ENCODE measurements at places on chromosomes 3 and 15.

- no peak for DNase-seq
These were observed 74.9 kb downstream of the DAPK2 start for GRCh38 chr15:63971427-63971805.

- no peak for DNase-seq
These were observed 92.1 kb downstream of the ASB7 start for GRCh38 chr15:100694381-100695021.

DNA sequence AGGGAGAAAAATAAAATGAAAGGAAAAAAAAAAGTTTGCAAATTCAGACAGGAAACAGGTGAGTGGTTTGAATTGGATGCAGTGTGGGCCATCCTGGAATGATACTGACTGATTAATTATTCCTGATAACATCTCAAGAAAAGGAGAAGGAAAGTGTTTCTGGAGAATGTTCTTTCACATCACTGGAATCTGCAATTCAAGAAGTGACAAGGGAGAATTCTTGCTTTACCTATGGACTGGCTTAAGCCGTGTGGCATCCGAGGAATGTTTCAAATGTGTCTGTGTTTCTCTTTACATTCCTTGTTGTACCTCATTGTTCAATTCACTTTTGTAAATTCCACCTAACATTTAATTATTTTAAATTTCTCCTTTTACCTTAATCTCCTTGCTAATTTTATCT, 465.0 kb downstream of the EPHB1 start:
- no peak for DNase-seq

GRCh38 chr3:194861375-194861774, 175.7 kb downstream of the FAM43A start:
- no peak for DNase-seq

- peak; percentile 8 for DNase-seq
These were observed 74.8 kb downstream of the RPL39L start for GRCh38 chr3:187064210-187065115.

- no peak for DNase-seq
These were observed 1.2 kb downstream of the CHST2 start for GRCh38 chr3:143120716-143121240.

DNA sequence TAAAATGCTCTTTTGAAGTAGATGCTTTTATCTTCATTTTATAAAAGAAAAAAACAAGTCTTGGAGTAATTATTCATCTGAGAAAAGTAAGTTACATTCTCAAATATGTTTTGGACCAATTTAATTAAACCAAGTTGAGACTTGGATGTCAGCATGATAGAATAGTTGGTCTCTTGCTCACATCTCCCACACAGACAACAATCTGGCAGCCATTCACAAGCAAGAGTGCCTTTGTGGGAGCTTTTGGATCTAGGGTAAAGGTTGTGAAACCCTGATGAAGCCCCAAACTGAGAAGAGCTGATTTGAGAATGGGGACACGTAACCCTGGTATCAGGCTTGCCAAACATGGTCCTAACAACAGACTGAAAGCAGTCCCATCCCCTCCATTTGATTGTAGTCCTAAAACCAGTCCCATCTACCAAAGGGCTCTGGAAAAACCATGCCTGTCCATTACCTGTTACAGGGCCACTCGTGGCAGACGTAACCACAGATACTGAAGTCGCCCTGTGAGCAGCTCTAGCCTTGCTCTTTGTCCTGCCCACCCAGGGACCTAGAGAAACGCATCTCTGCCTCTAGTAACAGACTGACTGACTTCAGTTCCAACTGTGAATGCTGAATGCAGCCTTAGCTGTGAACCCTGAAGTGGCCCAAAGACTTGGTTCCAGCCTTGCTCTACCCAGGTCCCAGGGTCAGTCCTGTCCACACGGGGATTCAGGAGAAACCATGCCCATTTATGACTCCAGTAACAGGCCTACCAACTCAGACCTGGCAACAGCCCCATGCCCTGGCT, 145.5 kb upstream of the SYNPR start:
- DNase-seq, result no peak

GRCh38 chr15:40263024-40263754, 19.7 kb downstream of the ANKRD63 start:
- no peak for DNase-seq

- no peak for DNase-seq
These were observed 60.7 kb upstream of the FURIN start for GRCh38 chr15:90807786-90808086.

GRCh38 chr3:150286390-150287147, 121.5 kb upstream of the TSC22D2 start:
- no peak for DNase-seq

GRCh38 chr3:67006460-67006859, 8.4 kb downstream of the KBTBD8 start:
- no peak for DNase-seq

- no peak for DNase-seq
These were observed 45.4 kb upstream of the RAD18 start for GRCh38 chr3:9008550-9009255.

- DNase-seq, result no peak
These were observed 15.4 kb downstream of the DLG1 start for GRCh38 chr3:197283045-197283444.

DNA sequence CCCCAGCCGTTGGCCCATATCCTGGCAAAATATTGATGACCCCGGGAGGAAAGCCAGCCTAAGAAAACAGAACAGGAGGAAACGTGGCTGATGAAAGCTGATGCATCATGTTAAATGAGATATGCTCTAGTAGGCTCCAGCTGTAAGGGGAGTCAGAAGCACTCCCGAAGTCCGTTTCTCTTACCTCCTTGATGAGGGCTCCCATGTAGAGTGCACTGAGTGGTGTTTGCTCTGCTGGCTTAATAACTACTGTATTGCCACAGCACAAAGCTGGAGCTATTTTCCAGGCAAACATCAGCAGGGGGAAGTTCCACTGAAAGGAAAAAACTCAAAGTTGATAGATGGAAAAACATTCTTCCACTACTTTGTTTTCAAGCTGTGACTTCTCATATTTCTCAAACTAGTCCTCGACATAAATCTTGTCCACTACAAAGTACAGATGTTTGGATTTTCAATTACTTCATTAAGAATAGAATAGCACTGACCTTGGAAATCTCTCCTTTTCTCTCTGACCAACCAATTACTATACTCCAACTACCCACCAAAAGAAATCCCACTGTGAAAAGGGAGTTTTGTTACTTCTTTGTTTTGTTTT, 72.7 kb downstream of the ALDH1A2 start:
- no peak for DNase-seq

GRCh38 chr3:14110699-14111098, 14.0 kb downstream of the CHCHD4 start:
- DNase-seq, result no peak

DNA sequence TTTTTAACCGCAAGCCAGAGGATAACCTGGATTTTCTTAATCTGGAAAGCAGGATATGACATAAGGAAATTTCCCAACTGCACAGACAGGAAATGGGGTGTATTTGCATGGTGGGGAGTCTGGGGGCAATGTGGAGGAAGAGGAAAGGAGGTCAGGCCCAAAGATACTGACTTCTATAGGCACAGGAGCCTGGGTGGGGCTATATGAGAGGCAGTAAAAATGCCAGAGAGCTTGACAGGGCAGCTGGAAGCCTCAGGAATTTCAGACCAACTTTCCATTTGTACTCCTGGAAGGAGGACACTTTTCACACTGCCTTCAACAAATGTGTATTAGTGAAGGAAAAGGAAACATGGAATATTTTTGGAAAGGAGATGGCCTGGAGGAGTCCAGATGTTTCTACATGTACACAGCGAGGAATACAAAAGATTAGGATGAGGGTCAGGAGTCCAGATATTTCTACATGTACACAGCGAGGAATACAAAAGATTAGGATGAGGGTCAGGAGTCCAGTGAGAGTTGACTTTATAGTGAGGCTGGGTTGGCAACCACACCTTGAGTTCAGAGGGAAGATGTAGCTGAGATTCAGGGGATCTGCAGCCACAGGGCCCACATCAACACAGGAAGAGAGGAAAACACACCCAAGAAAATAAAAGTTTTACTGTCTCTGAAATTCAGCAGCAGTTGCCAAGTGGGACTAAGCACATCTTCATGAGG, 111.9 kb upstream of the PTPRG start:
- DNase-seq, result no peak

DNA sequence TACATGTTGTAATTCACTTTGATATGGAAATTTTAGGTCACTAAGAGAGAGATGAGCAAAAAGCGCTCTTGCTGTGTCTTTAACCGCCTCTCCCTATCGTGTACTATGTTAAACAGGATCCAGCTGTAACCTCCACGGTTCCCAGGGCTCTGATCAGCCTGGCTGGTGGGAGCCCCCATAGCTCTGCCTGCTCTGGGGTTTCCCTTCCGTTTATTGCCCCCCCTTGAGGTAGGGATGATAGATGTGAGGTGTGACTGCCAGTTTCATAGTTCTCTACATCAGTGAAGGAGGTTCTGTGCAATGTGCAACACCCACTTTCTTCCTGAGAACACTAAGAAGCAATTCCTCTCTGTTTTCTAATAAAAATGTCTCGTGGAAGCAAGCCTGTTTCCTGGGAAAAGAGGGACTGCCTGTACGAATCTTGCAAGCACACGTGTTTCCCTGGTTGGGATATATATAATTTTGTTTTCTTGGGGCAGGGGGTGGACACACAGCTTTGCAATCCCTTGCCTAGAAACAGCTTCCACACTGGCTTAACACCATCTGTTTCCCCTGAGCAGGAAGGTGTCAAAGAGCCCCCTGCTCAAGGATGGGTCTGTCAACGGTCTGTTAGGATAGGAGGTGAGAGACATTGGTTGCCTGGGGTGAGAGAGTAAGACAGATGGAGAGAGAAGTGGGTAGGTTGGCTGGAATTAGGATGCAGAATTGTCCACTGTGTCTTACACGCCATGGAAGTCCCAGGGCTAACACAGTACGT, 23.8 kb downstream of the CORO2B start:
- DNase-seq, result no peak

GRCh38 chr3:61631108-61631769, 69.9 kb downstream of the PTPRG start:
- DNase-seq, result no peak

- DNase-seq, result no peak
These were observed 210.7 kb upstream of the NSMCE3 start for GRCh38 chr15:29480278-29480677.

DNA sequence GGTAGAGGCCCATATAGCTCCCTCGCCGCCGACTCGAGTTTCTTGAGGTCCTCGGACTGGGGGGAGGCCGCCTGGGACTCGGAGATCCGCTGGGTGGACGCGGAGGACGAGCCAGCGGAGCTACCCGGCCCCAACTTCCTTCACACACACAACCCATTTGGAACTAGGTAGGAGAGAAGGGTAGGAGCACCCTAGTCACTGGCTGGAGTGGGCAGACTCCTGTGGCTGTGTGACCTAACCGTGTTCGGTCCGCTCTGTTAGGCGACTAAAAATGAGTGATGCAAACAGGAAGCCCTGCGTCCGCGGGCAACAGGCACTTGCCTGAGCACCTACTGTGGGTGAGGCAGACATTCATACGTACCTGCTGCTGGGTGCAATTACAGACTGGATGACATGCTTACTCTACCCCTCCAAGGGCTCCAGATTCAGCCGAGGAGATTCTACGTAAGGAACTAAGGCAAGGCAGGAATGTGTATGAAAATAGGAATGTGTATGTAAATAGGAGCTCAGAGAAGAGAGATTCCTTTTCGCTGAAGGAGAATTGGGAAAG, 4.6 kb upstream of the SIN3A start:
- DNase-seq, result no peak

DNA sequence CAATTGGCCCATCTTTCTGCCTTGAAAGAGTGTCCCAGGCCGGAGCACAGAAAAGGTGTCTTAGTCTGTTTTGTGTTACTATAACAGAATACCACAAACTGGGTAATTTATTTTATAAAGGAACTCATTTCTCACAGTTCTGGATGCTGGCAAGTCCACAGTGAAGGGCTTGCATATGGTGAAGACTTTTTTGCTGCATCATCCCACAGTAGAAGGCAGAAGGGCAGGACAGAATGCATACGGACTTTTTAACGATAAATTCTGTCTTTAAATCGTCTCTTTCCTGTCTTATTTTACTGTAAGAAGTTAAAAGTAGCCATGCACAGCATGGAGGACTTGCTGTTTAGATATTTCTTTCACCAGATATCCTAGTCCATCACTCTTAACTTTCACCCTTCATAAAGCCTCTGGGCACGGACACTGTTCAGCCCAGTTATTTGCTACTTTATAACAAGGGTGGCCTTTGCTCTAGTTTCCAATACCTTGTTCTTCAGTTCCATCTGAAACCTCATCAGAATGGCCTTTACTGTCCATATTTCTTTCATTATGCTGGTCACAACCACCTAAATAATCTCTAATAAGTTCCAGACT, 10.3 kb upstream of the EIF1B start:
- no peak for DNase-seq

- no peak for DNase-seq
These were observed 1071.6 kb downstream of the PLOD2 start for GRCh38 chr3:145089337-145089736.

DNA sequence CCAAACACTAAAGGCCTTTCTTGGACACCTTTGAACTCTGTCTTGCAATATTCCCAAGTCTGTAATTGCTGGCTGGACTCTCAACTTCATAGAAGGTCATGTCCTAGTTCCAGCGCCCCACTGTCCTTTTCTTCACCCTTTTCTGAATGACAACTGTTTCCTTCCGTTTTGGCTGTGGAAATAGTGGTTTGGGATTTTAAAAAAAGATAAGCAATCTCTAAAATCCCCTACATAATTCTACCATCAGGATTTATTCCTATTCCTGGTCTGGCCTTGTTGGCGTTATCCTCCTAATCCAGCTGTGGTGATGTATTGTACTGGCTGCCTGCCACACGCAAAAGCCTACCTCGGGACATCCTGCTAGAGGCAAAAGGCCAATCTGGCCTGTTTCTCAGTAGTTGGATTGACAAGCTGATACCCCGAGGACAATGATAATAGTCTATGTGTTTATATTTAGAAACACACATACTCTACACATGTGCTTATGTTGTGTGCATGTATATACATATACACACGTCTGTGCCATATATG, 440.3 kb upstream of the DPH6 start:
- no peak for DNase-seq

DNA sequence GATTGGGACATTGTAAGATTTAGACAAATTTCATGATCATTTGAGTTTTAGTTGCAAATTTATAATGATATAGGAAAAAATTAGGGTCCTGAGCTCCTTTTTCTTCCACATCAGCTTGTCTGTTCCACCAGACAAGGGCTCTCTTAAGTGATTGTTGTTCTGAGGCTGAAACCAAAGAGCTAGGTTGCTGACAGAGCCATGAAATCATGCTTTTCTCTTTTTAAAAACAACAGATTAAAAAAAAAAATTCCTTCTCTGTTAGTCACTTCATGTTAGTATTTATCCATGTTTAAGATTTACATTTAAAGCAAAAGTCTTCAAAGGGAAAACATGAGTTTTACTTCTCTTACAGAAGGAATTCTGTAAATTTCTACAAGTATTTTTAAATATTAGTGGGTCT, 56.8 kb downstream of the ATP2C1 start:
- no peak for DNase-seq

GRCh38 chr15:70625438-70625837, 137.9 kb downstream of the UACA start:
- DNase-seq, result no peak

DNA sequence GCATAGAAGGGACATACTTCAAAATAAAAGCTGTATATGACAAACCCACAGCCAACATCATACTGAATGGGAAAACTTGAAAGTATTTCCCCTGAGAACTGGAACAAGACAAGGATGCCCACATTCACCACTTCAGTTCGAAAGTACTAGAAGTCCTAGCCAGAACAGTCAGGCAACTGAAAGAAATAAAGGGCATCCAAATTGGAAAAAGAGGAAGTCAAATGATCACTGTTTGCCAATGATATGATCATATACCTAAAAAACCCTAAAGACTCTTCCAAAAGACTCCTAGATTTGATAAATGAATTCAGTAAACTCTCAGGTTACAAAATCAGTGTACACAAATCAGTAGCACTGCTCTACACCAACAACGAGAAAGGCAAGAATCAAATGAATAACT, 40.7 kb downstream of the SLC49A4 start:
- DNase-seq, result no peak
